Right cardiac atrium (tissue), 5 donors: ENCODE measurements at places on chromosomes 16 and 17. TPM values are rescaled to one million over a fixed set of nuclear protein-coding genes. Genes with fewer than 3 reads are reported as not detected.
A peak's percentile ranks its signal among the peaks of the same experiment; 100 is the strongest.

Gene TK2
- total RNA-seq = 25.6 TPM

DNA sequence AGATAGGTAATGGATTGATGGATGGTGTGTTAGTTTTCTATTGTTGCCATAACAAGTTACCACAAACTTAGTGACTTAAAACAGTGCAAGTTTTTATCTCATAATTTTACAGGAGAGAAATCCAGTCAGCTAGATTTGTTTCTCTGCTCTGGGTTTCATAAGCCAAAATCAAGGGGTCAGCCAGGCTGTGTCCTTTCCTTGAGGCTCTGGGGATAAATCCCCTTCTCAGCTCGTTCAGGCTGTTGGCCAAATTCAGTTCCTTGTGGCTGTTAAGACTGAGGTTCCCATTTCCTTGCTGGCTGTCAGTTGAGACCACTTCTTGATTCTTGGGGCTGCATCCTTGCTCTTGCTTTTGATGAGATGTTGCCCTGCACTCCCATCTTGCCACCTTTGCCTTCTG, 204.9 kb upstream of the CDH13 start:
- DNase-seq = no peak

Gene ENDOV
- 12.1 TPM for total RNA-seq

- no peak for DNase-seq
Measured at GRCh38 chr16:61644736-61645135, 391.5 kb downstream of the CDH8 start.

Gene COPRS
- total RNA-seq = 44.9 TPM

DNA sequence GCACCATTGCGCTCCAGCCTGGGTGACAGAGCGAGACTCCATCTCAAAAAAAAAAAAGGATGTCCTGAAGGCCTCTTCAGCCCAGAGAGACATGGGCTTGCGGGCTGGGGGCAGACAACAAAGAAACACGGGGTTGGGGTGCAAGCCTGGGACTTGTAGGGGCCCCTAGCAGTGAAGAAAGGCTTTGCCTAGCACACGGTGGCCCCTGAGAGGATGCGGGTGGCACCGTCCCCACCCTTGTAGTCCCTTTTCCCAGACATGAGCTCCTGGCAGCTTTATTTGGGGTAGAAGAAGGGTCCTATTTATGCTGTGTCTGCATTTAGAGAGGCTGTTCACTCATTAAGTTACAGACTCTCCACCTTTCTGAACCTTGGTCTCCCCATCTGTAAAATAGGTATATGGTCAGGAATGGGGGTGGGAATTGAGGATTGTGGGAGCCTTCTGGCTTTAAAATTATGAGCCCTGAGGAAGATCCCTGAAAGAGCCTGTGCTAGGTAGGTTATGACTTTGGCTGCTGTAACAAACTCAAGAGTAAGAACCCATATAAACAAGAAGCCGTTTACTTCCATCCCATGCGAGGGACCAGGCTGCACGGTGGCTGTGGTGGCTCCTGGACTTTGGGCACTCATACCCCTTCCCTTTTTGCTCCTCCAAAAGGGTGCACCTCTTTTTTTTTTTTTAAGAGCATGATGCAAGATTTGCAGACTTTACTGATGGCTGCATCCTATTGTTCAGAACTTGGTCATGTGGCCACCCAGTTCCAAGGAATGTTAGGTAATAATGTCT, 20.6 kb upstream of the ADGRG1 start:
- DNase-seq = no peak

Gene CDH11
- 36.9 TPM for total RNA-seq

DNA sequence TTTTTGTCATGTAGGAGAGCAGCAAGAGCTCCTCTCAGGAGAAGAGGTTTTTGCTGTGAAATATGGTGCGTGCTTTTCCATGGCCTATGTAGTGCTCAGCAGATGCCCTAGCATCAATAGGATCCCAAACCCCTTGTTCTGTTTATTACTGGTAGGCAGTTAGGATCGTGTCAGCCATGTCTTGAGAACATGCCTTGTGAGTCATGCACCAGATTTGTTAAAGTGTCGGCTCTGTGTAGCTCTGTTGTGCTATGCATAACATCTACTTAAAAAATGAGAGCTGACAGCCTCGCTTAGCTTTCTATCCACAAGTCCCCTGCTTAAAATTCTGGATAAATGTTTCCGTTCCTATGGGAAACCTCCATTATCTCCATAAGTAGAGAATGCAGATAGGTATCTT, 4.4 kb upstream of the EIF4A3 start:
- no peak for DNase-seq

GRCh38 chr17:2613089-2613808, 19.8 kb downstream of the PAFAH1B1 start:
- no peak for DNase-seq

- DNase-seq = peak; percentile 40
Measured at GRCh38 chr16:67173323-67173722, 3.0 kb downstream of the NOL3 start.

DNA sequence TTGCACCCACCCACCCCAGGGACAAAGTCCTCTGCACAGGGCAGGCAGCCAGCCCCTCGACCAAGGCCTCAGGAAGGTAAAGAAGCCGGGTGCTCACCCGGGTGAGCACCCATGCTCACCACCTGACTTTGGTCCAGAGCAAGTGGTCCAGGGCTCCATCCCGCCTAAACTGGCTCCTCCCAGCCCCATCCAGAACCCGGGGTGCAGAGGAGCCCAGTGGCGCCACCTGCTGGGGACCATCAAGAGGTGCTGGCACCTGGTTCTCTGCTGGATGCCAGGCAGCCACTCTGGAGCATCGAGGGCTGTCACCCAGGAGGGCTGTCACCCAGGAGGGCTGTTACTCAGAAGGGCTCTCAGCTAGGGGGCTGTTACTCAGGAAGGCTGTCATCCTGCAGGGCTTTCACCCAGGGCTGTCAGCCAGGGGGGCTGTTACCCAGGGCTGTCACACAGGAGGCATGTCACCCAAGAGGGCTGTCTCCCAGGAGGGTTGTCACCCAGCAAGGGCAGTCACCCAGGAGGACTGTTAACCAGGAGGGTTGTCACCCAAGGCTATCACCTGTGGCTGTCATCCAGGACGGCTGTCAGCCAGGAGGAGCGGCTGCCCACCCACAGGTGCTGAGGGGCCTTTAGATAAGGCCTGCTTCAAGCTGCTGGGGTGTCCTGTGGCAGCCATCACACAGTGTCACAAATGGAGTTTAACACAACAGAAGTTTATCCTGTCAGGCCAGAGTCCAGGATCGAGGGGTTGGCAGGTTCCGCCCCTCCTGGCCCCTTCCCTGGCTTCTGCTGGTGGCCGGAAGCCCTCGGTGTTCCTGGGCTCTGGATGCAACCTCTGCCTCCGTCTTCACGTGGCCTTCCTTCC, 98.5 kb downstream of the TNFRSF13B start:
- no peak for DNase-seq

Gene SULT1A2
- total RNA-seq = 3.8 TPM

Gene INTS2
- total RNA-seq = 11.6 TPM

DNA sequence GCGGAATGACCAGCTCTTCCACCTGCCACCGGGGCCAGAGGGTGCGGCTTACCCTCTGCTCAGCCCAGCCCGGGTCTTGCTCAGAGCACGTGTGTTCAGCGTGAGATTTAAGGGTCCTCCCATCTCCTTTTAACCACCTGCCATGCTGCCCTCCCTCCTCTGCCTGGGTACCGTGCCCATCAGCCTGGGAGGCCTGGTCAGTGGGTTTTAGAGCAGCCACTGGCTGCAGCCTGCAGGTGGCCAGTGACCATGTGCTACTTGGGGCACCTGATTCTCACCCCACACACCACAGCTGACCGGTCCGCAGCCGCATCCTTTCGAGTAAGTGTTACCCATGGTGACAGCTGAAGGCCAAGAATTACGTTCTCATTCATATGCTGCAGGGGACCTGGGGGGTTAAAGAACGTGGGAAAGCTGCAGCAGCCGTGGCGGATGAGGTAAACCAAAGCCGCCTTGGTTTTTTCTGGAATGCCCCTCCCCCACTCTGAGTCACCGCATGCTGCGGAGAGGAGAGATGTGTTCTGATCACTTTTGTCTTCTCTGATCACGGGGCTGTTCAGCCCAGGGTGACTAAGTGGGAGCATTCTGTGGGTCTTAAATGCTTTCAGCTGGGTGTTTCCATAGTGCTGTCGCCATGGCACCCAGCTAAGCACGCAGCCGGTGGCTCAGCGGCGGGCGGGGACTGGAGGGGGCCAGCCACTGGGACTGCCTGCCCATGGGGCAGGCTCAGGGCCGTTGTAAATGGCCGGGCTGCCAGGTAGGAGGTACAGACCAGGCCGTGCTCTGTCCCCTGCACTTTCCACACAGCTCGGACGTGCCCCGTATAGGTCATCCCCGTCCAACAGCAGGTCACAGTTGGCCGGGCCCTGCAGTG, 59.8 kb downstream of the BAIAP2 start:
- DNase-seq = peak; percentile 66

GRCh38 chr17:83202002-83203000, 122.9 kb downstream of the METRNL start:
- DNase-seq = peak; percentile 45

- DNase-seq = no peak
Measured at GRCh38 chr17:34736611-34737010, 157.2 kb downstream of the TMEM132E start.

- no peak for DNase-seq
Measured at GRCh38 chr16:31301708-31302400, 42.1 kb downstream of the ITGAM start.

- DNase-seq = no peak
Measured at GRCh38 chr17:35192708-35193107, 1.5 kb downstream of the SLC35G3 start.

GRCh38 chr17:63987221-63988126, 10.7 kb upstream of the PRR29 start:
- DNase-seq = no peak

DNA sequence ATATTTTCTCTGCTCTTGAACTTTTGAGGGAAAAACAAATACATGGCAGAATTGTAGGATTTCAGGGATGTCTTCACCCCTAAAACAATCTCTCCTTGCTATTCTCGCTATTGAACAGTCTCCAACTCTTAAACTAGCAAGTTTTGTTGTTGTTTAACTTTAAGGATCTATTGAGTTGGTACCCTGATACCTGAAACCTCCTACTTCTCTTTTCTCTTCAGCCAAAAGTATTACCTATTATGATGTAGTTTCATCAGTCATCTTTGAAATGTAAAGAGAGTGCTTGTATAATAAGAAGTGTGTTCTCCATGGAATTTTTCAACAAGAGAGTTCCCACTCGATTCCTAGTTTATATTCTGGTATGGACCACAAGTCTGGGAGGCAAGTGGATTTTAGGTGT, 211.6 kb upstream of the TBX2 start:
- no peak for DNase-seq

Gene ACE
- total RNA-seq = 10.1 TPM

DNA sequence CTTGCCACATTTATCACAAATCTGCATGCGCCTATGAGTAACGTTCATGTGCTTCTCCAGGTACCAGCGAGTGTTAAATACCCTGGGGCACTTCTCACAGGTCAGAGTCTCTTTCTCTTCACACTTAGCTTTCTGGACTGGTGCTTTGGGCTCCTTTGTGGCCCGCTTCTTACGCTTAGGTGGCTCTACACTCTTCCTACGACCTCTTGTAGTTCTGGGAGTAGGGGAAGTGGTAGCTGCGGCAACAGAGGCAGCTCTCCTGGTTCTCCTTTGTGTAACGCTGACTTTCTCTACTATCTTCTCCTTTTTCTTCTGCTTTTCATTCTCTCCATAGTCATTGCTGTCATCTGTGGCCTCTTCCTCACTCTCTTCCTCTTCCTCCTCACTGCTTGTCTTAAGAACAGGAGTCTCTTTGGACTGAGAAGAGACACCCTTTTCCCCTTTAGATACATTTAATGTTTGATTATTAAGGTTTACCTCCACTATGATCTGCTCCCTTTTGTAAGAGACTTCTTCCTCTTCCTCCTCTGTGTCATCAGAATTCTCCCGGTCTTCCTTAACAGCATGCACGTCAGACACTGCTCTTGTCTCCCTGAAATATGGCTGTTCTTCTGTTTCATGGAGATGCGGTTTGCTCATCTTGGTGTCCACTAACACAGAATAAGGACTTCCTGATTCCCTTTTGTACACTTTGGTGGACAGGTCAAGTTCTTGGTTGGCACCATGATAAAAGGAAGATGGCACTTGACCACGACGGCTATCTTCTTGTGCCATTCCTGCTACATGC, 45.0 kb downstream of the ZNF652 start:
- DNase-seq = no peak

GRCh38 chr16:11561454-11561805, 25.3 kb downstream of the LITAF start:
- DNase-seq = no peak

DNA sequence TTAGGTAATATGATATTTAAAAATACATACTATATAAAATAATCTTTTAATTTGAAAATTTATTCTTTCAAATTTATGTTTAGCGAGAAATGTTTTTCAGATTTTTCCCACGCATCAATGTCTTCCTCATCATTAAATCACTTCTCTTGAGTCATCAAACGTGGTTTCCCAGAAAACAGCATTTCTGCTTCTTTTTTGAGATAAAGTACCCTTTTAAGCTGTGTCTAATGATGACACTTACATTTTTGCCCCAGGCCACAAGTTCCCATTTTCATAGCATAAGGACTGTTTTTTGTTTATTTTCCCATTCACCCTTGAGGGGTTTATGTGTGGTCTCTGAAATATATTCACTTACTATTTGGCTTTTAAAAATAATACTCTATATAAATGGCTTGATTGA, 139.0 kb upstream of the HS3ST3A1 start:
- no peak for DNase-seq

Gene KRT20
- not detected for total RNA-seq

Gene CRISPLD2
- 32.2 TPM for total RNA-seq

Gene RHBDL1
- 2.9 TPM for total RNA-seq

DNA sequence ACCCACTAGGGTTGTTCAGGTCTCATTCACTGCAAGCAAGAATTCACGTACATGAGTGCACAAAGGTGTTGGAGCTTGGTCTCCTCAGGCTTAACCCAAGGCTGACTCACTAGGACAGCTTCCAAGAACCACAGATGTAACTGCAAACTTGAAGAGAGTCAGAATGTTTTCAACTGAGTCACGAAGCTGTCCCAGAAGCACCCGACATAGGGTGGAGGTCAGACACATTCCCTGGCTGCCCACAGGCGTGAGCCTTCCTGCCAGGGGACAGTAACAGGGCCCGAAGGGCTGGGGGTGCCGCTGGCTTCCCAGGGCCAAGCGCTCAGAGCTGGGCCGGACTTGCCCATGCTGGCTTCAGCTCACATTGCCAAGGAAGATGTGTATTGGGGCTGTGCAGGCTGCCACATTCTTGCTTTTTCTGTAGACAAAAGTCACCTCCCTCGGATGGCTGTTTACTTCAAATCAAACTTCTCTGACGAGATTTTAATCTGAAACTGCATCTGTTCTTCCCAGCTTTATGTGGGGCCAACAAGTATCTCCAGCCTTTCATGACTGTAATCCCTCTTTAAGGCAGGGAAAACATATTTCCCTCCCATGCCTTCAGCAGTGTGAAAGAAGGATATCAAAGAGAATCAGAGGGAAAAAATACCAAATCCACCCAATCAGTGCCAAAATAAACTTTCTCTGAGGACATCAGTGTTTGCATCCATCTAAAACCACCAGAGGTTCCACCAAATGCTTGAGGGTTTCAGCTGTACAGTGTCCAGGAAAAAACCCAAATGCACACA, 14.3 kb downstream of the CMTM3 start:
- peak; percentile 39 for DNase-seq

GRCh38 chr16:81703177-81704155, 75.6 kb upstream of the PLCG2 start:
- no peak for DNase-seq
